ENCODE measurements at places on chromosomes 12 and 14. TPM values are rescaled to one million over a fixed set of nuclear protein-coding genes. Genes with fewer than 3 reads are reported as not detected.
A peak's percentile ranks its signal among the peaks of the same experiment; 100 is the strongest.

GRCh38 chr12:10853776-10854175, 4.5 kb upstream of the PRR4 start:
- peaks cover 14% of the 10 kb centered on the region for H3K4me1 ChIP-seq
- no peak for DNase-seq
- peaks cover 25% of the 10 kb centered on the region for H3K36me3 ChIP-seq
- H3K27me3 ChIP-seq: no peaks in the 10 kb centered on the region
- no peak overlapping the region for H3K4me3 ChIP-seq
- no peak overlapping the region for H3K27ac ChIP-seq

The RNASE4 gene
- 23.6 TPM for total RNA-seq

DNA sequence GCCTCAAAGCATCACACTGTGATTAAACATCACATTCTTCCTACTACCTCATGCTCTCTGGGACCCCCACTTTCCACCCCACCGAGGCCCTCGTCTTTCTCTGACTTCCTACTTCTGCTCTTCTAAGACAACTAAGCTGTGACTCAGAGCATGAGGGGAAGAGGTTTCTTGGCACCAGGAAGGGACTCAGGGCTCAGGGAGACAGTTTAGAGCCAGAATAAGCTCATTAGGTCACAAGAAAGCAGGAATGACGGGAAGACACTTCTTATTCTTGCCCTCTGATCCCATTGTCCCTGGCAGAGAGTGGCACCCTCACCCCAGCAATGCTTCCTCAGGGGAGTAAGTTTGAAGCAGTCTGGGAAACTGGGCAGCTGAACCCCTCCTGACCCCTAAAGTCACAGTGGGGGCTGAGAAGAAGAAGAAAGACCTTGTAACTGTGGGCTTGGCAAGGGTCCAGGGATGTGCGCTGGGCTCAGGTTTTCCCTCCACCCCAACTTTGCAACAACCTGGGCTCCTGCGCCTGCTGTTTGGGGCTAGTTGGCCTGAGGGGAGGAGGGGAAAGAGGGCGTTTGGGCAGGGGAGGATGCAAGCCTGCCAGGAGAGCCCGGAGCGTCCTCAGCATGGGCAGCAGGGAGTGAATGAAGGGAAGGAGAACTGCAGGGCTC, 64.6 kb upstream of the ACTN1 start:
- H3K4me3 ChIP-seq: peak overlapping the region; percentile 17
- no peak for DNase-seq
- no peaks in the 10 kb centered on the region for H3K36me3 ChIP-seq

- H3K36me3 ChIP-seq: peaks cover 18% of the 10 kb centered on the region
- no peak overlapping the region for H3K27ac ChIP-seq
- H3K4me1 ChIP-seq: peaks cover 61% of the 10 kb centered on the region
Measured at GRCh38 chr14:59362513-59362912, 102.7 kb downstream of the GPR135 start.

The LALBA gene
- not detected for total RNA-seq

GRCh38 chr14:92880851-92881250, 42.1 kb upstream of the CHGA start:
- H3K27ac ChIP-seq: no peak overlapping the region
- peak; percentile 43 for DNase-seq
- H3K4me3 ChIP-seq: no peak overlapping the region
- peaks cover 4% of the 10 kb centered on the region for H3K36me3 ChIP-seq
- no peaks in the 10 kb centered on the region for H3K4me1 ChIP-seq
- H3K27me3 ChIP-seq: peaks cover 62% of the 10 kb centered on the region

The NXPH4 gene
- 75.4 TPM for total RNA-seq

GRCh38 chr12:115051378-115051777, 367.4 kb upstream of the TBX3 start:
- no peak overlapping the region for H3K27ac ChIP-seq
- DNase-seq: no peak
- H3K4me3 ChIP-seq: no peak overlapping the region
- H3K27me3 ChIP-seq: peaks cover 7% of the 10 kb centered on the region
- H3K36me3 ChIP-seq: no peaks in the 10 kb centered on the region

DNA sequence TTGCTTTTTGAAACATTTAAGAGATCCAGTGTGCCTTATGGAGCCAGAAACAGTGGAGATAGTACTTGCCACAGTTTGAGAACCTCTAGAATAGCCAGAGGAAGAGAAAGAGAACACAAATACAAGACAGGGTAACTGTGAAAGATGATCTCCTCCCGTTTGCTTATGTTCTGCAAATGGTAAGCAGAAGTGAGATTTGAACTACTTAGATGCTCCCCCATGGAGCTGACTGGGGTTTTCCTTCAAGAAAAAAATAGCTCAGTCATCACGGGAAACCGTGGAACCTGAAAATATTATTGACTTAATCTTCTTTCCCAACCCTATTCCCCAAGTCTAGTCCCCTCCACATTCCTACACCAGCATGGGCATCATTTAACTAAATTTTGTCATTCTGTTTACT, 87.1 kb downstream of the KIF21A start:
- DNase-seq: no peak
- H3K4me3 ChIP-seq: no peak overlapping the region
- H3K36me3 ChIP-seq: peaks cover 6% of the 10 kb centered on the region
- no peaks in the 10 kb centered on the region for H3K4me1 ChIP-seq
- no peaks in the 10 kb centered on the region for H3K27me3 ChIP-seq
- H3K27ac ChIP-seq: no peak overlapping the region

GRCh38 chr12:98639491-98639890, 5.1 kb downstream of the IKBIP start:
- H3K36me3 ChIP-seq: peaks cover 2% of the 10 kb centered on the region
- no peak overlapping the region for H3K27ac ChIP-seq
- no peaks in the 10 kb centered on the region for H3K27me3 ChIP-seq
- H3K4me3 ChIP-seq: no peak overlapping the region
- peaks cover 48% of the 10 kb centered on the region for H3K4me1 ChIP-seq

GRCh38 chr14:104656014-104656714, 33.3 kb upstream of the INF2 start:
- H3K36me3 ChIP-seq: peaks cover 2% of the 10 kb centered on the region
- peaks cover 21% of the 10 kb centered on the region for H3K4me1 ChIP-seq

DNA sequence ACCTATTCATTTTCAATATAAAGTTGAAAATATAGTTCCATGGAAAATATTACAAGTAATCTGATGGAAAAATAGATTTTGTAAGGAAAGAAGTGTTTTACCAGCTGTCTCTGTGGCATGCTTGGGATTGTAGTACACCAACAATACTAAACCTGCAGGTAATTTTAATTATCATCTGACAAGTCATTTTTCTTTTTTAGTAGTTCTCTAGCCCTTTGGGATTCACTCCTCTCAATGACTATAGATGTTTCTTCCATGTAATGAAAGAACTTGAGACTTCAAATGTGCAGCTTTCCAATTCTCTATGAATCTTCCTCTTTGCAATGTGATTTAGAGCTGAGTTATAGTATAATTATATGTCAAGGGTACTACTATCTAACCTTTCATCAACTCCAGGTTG, 14.7 kb upstream of the LIN7A start:
- no peaks in the 10 kb centered on the region for H3K36me3 ChIP-seq
- H3K4me3 ChIP-seq: no peak overlapping the region
- peaks cover 4% of the 10 kb centered on the region for H3K4me1 ChIP-seq
- no peak overlapping the region for H3K27ac ChIP-seq
- DNase-seq: no peak

- no peaks in the 10 kb centered on the region for H3K27me3 ChIP-seq
- H3K27ac ChIP-seq: no peak overlapping the region
- DNase-seq: no peak
Measured at GRCh38 chr14:75283833-75284563, 5.4 kb downstream of the FOS start.

The KLRD1 gene
- 0.21 TPM for total RNA-seq

The CNIH1 gene
- total RNA-seq: 140 TPM

All from chondrocyte (in vitro differentiated cells).